ENCODE measurements at places on chromosomes 3 and 15. TPM values are rescaled to one million over a fixed set of nuclear protein-coding genes. Genes with fewer than 3 reads are reported as not detected.

DNA sequence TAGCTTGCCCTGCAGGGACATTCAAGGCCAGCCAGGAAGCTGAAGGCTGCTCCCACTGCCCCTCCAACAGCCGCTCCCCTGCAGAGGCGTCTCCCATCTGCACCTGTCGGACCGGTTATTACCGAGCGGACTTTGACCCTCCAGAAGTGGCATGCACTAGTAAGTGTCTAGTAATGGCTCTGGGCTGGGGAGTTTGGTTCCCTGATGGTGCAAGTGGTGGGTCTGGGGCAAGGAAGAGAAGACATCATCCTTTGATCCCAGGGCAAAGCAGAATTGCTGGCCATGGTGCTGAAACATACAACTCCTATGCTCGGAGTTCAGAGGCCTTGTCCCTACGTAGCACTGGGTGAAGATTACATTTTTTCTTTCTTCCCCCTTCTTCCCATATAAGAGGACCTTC is 311.4 kb downstream of the EPHB1 start:
- peak; percentile 39 for DNase-seq
- H3K36me3 ChIP-seq = no peaks in the 10 kb centered on the region
- no peaks in the 10 kb centered on the region for H3K4me1 ChIP-seq
- H3K27me3 ChIP-seq = no peaks in the 10 kb centered on the region

DNA sequence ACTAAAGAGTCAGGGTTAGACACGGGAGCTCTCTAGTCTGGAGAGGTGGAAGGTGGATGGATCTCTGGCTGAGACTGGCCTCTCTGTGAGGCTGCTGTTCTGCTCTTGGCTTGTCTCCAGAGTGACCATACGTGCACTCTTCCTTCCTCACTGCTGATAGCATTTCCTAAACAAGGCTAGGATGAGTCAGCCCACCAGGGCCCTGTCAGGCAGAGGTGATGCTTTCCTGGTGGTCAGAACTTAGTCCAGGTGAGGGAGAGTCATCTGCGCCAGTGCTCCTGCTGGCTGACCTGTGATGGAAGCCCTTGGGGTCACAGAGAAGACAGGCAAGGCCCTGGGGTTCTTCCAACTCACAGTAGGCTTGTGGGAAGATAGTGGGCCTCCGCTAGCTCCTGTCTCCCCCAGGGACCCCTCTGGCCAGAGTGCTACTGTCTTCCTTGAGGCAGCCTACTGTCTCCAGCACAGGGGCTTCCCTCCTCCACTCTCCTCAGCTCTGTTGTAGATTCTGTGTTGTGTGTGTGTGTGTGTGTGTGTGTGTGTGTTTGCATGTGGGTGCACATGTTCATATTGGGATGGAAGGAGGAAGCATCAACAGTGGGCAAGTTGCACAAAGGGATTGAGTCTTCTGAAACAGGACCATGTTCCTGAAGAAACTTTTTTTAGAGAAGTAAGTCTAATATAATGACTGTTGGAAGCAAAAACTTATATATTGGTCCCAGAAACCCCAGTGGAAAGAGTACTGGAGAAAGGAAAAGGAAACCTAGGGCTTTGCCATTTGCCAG is 16.5 kb downstream of the ALPK3 start:
- no peaks in the 10 kb centered on the region for H3K27me3 ChIP-seq
- H3K4me3 ChIP-seq = no peak overlapping the region
- H3K36me3 ChIP-seq = no peaks in the 10 kb centered on the region
- H3K27ac ChIP-seq = no peak overlapping the region
- peaks cover 7% of the 10 kb centered on the region for H3K4me1 ChIP-seq

- no peak overlapping the region for H3K27ac ChIP-seq
- DNase-seq = no peak
- no peaks in the 10 kb centered on the region for H3K4me1 ChIP-seq
- no peaks in the 10 kb centered on the region for H3K36me3 ChIP-seq
- H3K4me3 ChIP-seq = no peak overlapping the region
- H3K27me3 ChIP-seq = no peaks in the 10 kb centered on the region
These were observed 414.2 kb downstream of the AGBL1 start for GRCh38 chr15:86493884-86494283.

- H3K4me3 ChIP-seq = no peak overlapping the region
- H3K27ac ChIP-seq = no peak overlapping the region
- no peaks in the 10 kb centered on the region for H3K36me3 ChIP-seq
- H3K4me1 ChIP-seq = no peaks in the 10 kb centered on the region
- DNase-seq = no peak
- no peaks in the 10 kb centered on the region for H3K27me3 ChIP-seq
These were observed 31.2 kb upstream of the RIOX2 start for GRCh38 chr3:98003306-98003969.

DNA sequence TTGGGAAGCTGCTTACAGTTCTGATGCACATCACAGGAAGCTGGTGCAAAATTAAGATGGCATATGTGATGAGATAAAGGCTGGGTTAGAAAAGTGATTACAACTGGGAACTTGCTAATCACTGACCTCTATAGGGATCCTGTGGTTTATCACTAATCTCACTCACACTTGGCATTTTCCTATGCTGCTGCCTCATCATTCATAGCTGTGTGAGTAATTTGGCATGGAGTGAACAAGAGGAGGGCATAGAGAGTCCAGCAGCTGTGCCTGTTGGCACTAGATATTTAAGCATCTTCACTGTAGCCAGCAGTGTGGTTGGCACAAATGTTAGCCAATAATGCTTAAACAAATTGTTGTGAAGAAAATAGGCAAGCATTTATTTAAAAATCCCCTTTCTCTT is 217.7 kb upstream of the CGNL1 start:
- H3K27ac ChIP-seq = no peak overlapping the region
- peaks cover 8% of the 10 kb centered on the region for H3K4me1 ChIP-seq
- H3K4me3 ChIP-seq = no peak overlapping the region
- no peak for DNase-seq
- no peaks in the 10 kb centered on the region for H3K27me3 ChIP-seq

GRCh38 chr3:101050866-101051265 is 57.6 kb upstream of the ABI3BP start:
- no peak for DNase-seq
- H3K27ac ChIP-seq = no peak overlapping the region

GRCh38 chr3:177554895-177555759 is 357.8 kb upstream of the TBL1XR1 start:
- no peaks in the 10 kb centered on the region for H3K27me3 ChIP-seq
- H3K4me1 ChIP-seq = no peaks in the 10 kb centered on the region
- H3K27ac ChIP-seq = no peak overlapping the region
- no peaks in the 10 kb centered on the region for H3K36me3 ChIP-seq

DNA sequence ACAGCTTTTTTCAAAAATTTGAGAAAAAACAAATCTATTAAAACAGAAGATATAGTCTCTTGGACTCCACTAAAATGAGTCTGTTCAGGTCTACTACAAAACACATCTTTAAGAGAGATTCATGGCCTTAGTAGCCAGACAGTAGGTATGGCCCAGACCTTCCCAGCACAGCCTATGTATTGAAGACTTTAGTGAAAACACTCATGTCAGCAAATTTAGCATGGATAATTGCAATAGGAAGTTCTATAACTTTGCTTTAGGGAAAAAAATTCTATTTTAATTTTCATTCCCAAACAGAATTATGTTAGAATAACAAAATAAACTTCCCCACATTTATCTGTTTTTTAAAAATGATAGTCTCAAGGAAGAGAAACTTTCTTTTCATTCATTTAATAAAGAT is 976.6 kb downstream of the FHIT start:
- H3K27me3 ChIP-seq = no peaks in the 10 kb centered on the region
- H3K27ac ChIP-seq = no peak overlapping the region
- DNase-seq = no peak
- no peak overlapping the region for H3K4me3 ChIP-seq
- no peaks in the 10 kb centered on the region for H3K36me3 ChIP-seq
- no peaks in the 10 kb centered on the region for H3K4me1 ChIP-seq

GRCh38 chr15:66388576-66388975 is 1.9 kb downstream of the MAP2K1 start:
- no peak for DNase-seq
- H3K36me3 ChIP-seq = no peaks in the 10 kb centered on the region
- no peak overlapping the region for H3K4me3 ChIP-seq
- H3K27ac ChIP-seq = no peak overlapping the region
- peaks cover 17% of the 10 kb centered on the region for H3K4me1 ChIP-seq

- H3K27me3 ChIP-seq = no peaks in the 10 kb centered on the region
- H3K4me3 ChIP-seq = no peak overlapping the region
- no peaks in the 10 kb centered on the region for H3K4me1 ChIP-seq
- H3K27ac ChIP-seq = no peak overlapping the region
These were observed 264.0 kb downstream of the TIGIT start for GRCh38 chr3:114557791-114558190.

- H3K4me3 ChIP-seq = no peak overlapping the region
- no peaks in the 10 kb centered on the region for H3K36me3 ChIP-seq
- no peak overlapping the region for H3K27ac ChIP-seq
- no peaks in the 10 kb centered on the region for H3K4me1 ChIP-seq
- no peak for DNase-seq
- no peaks in the 10 kb centered on the region for H3K27me3 ChIP-seq
These were observed 30.2 kb upstream of the FURIN start for GRCh38 chr15:90838139-90838538.

GRCh38 chr3:36707623-36708409 is 56.5 kb downstream of the DCLK3 start:
- no peak overlapping the region for H3K4me3 ChIP-seq
- no peaks in the 10 kb centered on the region for H3K27me3 ChIP-seq
- H3K36me3 ChIP-seq = no peaks in the 10 kb centered on the region
- no peak for DNase-seq

GRCh38 chr15:62344806-62345539 is 179.9 kb upstream of the C2CD4B start:
- no peaks in the 10 kb centered on the region for H3K36me3 ChIP-seq
- H3K27me3 ChIP-seq = no peaks in the 10 kb centered on the region
- no peak overlapping the region for H3K4me3 ChIP-seq
- DNase-seq = peak; percentile 65
- no peaks in the 10 kb centered on the region for H3K4me1 ChIP-seq
- H3K27ac ChIP-seq = no peak overlapping the region

- no peak for DNase-seq
- H3K27ac ChIP-seq = no peak overlapping the region
- no peaks in the 10 kb centered on the region for H3K27me3 ChIP-seq
- peaks cover 17% of the 10 kb centered on the region for H3K4me1 ChIP-seq
- no peak overlapping the region for H3K4me3 ChIP-seq
These were observed 322.3 kb upstream of the TBL1XR1 start for GRCh38 chr3:177519588-177519987.

- H3K27ac ChIP-seq = no peak overlapping the region
- no peaks in the 10 kb centered on the region for H3K27me3 ChIP-seq
- DNase-seq = no peak
- no peaks in the 10 kb centered on the region for H3K36me3 ChIP-seq
- H3K4me3 ChIP-seq = no peak overlapping the region
These were observed 128.0 kb upstream of the CRBN start for GRCh38 chr3:3307491-3307890.

DNA sequence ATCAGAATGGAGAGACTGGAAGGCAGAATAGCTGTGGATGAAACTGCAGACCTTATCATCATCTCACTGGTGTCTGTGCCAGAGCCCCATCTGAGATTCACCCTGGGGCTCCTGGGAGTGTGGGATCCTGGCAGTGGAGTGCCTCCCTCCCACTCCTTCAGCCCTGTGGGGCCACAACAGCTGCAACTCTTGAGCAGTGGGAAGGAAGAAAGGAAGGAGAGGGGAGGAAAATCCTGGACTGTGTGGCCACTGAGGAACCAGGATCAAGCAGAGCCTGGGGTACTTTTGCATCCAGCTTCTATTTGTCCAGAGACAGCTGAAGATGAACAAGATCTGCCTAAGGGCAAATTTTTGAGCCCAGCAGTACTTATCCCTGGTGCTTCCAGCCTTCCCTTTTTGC is 13.1 kb upstream of the ALDH1A2 start:
- no peak for DNase-seq
- no peaks in the 10 kb centered on the region for H3K36me3 ChIP-seq
- H3K27me3 ChIP-seq = no peaks in the 10 kb centered on the region
- no peak overlapping the region for H3K27ac ChIP-seq
- no peaks in the 10 kb centered on the region for H3K4me1 ChIP-seq

DNA sequence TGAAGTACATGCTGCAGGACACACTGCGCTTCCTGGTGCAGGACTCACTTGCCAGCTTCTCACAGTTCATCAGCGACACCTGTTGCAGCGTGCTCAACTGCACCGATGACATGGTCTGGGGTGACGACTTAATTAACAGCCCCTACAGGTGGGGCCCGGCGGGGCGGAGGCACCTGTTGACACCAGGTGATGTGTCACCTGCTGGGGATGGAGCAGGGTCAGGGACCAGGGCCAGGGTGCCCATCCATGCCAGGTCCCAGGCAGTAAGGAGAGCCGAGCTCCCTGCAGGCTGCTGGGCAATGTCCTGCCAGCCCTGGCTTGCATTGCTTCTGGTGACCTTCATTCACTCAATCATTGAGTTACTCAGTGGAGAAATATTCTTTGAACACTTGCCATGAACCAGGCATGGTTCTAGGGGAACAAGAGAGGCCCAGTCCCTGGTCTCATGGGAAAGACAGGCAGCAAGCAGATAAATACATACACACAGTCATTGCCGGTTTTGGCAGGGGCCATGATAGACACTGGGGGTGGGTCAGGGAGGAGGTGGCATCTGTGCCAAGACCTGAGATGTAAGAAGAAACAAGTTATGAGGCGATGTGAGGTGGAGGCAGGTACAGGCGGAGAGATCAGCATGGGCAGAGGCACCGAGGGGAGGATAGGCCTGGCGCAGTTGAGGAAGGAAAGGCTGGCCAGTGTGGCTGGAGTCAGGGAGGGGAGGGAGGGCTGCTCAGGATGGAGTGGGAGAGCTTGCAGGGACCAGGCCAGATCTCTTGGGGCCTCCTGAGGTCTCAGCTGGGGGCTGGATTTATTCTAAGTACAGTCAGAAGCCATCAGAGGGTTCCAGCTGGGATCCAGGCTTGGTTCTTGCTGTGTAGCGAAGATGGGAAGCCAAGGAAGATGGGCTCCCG is 30.8 kb downstream of the DNAH1 start:
- no peak for DNase-seq
- no peak overlapping the region for H3K27ac ChIP-seq
- H3K36me3 ChIP-seq = no peaks in the 10 kb centered on the region
- H3K27me3 ChIP-seq = no peaks in the 10 kb centered on the region
- no peak overlapping the region for H3K4me3 ChIP-seq
- H3K4me1 ChIP-seq = no peaks in the 10 kb centered on the region

DNA sequence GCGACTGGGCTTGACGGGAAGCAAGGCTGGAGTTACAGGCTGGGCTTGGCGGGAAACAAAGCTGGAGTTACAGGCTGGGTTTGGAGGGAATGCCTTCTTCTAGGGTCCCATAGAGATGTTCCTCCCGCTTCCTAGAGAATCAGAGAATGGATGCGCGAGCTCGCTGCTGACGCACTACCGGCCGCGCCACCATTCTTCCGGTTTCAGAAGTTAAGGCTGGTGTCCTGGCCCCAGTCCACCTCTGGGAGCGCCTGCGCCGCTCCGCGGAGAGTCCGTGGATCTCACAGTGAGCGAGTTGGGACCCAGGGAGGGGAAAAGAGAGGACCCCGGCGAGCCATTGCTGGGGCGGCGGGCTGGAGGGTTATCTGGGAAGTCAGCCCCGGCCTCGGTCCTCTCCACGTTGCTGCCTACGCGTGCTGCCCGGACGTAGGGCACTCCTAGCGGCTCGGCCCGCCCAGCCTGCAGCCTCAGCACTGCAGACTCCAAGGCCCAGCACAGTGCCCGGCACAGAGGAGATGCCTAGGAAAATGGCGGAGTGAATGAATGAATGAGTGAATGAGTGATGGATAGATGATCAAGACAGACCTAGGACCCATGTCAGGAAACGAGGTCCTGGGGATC is at the start of gene ZNF502:
TSS of gene ZNF502 (plus strand) at position 206 of the 621 bp plus-strand sequence. CDS start 7,602 bp downstream, outside the sequence.
- H3K4me3 ChIP-seq = peak within 1 kb of the TSS; percentile 81
- H3K36me3 ChIP-seq = no peaks in the 10 kb centered on the region
- H3K27me3 ChIP-seq = no peaks in the 10 kb centered on the region
- H3K27ac ChIP-seq = peak within 1 kb of the TSS; percentile 54
- peak; percentile 97 for DNase-seq

DZIP3 gene
- total RNA-seq = 46.4 TPM

LRRC2 gene
- 0.71 TPM for total RNA-seq

COLQ gene
- 7.6 TPM for total RNA-seq

P2RY1 gene
- total RNA-seq = 6.4 TPM

DNASE1L3 gene
- total RNA-seq = 1.2 TPM

All from testis (tissue), 5 donors.